Stimulated activated CD4-positive, alpha-beta T cell treated with anti-CD3 and anti-CD28 coated beads, Interleukin-1b, Interleukin-23, amount 100 ng/mL, for 1 hour (primary cell): ENCODE measurements at places on chromosomes 1 and 21.

GRCh38 chr21:37392441-37392840, 25.9 kb downstream of the DYRK1A start:
- no peak for DNase-seq

DNA sequence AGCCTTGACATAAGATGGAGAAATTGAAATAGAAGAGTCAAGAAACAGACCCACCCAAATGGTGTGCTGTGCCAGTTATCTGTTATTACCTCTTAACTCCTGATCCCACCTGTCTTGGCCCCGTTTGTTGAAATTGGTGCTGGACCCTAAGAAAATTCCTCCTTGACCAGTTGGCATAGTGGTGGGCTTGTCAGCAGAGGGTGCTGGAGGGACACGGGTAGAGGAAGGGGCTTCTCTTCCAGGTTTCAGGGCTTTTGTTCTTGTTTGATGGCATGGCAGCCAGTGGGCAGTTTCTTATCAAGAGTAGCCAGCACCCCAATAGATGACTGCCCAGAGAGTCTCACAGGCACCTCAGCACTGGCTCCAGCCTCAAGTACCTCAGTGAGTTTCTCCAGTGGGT, 51.6 kb downstream of the PCBP3 start:
- DNase-seq, result no peak

DNA sequence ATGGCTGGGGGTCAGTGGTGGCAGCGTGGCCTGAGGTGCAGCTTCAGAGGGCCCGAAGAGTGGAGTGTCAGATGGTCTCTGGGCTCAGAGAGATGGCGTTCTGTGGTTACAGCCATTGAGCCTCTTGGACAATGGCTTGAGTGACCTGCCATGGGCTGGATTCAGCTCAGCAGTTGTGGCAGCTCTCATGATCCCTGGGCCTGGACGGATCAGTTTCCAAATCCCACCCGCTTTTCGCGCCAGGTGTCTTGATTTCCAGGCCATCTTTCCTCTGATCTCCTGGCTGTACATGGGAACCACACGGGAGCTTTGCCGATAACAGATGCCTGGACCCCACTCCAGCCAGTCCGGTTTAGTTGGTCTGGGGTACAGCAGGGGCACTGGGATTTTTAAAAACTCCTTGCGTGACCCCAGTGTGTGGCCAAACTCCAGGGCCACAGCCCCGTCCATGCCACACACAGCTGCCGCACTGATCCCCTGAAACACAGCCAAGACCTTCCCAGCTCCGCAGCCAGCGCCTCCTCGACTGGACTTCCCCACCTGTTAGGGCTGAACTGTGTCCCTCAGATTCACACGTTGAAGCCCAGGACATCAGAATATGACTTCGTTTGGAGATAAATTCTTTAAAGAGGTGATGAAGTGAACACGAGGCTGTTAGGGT, 67.9 kb downstream of the ATP5PO start:
- no peak for DNase-seq

GRCh38 chr1:31732751-31733289, 29.0 kb upstream of the COL16A1 start:
- DNase-seq, result no peak

- no peak for DNase-seq
Measured at GRCh38 chr1:53062708-53063591, 937 bp downstream of the PODN start.

GRCh38 chr1:94515296-94515947, 26.1 kb downstream of the F3 start:
- DNase-seq, result no peak

- no peak for DNase-seq
Measured at GRCh38 chr1:95380909-95381308, 146.9 kb downstream of the RWDD3 start.

DNA sequence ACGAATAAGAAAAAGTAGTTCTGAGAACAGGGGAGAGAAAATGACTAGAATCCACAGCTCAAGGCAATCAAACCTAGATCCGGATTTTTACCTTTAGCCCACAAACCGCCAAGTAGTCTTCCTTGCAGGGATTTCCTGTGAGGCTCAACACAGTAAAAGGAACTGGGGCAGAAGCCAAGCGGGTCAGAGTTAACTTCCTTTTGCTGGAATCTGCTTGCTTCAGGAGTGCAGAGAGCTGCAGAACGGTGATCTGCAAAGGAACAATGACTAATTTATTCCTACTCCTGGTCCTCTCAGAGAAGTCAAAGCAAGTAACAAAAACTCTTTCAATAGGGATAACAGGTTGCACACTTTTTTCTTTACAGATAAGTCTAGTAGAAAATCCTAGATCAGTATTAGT, 53.4 kb downstream of the UBR4 start:
- DNase-seq, result no peak

- DNase-seq, result peak; percentile 72
Measured at GRCh38 chr1:12208764-12209494, 20.9 kb upstream of the VPS13D start.

DNA sequence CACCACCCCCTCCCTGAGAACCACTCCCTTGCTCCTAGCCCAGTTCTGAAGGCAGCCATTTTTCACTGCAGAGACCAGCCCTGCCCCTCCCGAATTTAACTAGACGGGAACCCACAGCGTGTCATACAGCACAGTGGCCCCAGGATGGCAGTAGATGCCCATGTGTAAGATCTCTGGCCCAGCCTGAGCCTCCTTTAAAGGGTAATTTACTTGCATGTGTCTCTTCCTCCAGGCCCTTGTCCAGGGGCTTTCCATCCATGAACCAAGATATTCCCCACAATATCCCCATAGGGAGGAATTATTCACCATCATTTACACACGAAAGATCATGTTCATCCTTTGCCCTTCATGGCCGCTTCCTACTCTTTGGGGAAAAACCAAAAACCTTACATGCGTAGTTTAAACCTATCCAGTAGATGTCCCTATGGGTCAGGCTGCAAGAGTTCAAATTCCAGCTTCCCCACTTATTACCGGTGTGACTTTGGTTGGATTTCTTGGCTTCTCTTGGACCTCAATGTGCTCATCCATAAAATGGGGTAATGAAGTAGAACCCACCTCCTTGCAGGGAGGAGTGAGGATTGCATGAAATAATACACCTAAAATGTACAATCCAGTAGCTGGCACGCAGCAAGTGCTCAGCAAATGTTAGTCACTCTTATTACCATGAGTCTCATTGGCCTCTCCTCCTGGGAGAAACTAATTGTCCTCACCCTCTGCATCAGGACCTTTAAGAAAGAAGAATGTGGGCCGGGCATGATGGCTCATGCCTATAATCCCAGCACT, 4.0 kb upstream of the LACTBL1 start:
- DNase-seq, result peak; percentile 13

DNA sequence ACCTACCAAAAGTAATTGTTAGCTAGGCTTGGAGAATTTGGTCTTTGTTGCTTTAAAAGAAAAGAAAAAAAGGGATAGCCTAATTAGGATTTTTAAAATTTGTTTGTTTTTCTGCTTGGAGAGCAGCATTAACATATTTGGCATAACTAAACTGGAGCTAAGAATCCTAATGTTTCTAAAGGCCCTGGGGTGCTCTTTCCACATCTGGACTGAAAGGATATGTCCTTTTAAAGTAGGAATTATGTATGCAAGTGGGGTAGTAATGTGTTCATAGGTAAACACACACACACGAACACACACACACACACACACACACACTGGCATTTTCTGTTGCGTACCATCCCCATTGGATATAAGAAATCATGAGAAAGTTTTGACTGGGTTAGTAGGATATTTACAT, 113.9 kb downstream of the KCTD3 start:
- no peak for DNase-seq

DNA sequence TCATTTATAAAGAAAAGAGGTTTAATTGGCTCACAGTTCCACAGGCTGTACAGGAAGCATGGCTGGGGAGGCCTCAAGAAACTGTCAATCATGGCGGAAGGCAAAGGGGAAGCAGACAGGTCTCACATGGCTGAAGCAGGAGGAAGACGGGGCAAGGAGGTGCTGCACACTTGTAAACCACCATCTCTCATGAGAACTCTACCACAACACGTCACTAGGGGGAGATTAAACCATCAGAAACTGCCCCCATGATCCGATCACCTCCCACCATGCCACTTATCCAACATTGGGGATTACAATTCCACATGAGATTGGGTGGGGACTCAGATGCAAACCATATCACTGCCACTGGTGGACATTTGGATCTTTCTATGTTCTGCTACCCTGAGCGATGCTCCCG, 351.4 kb downstream of the NPHP4 start:
- no peak for DNase-seq

- no peak for DNase-seq
Measured at GRCh38 chr1:164725401-164725800, 166.4 kb downstream of the PBX1 start.
